ENCODE measurements at places on chromosomes 6 and 20.
A peak's percentile ranks its signal among the peaks of the same experiment; 100 is the strongest.

DNA sequence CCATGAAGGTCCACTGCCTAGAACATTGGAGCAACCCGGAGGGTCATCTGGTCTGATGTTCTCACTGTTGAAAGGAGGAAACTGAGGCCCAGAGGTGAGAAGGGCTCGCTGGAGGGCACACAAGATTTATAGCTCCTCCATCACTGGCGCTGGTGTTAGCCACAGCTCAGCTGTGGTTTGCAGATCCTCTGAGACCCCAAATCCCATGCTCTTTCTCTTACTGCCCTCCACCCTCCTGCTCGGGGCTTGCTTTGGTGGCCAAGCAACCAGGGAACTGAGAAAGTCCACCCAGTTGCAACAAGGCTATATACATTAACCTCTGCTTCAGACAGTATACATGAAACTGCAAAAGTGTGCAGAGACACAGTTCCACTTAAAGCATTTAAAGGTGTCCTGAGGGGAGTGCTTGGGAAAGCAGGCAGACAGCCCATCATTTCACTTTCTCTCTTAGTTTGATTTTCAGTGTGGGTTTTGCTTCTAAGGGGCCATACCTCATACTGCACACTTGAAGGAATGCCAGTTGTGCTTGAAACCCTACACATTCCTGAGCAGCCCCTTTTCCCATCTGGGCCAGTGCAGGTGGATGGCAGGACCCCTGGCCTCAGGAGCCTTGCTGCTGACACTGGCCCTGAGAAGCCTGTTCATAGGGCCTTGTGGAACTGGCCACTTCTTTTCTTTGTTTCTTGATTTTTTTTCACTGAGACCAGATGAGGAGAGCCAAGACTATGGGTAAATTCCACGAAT lies 347.6 kb downstream of the CDC5L start:
- no peak for DNase-seq
- H3K4me1 ChIP-seq: no peaks in the 10 kb centered on the region
- no peaks in the 10 kb centered on the region for H3K36me3 ChIP-seq
- no peak overlapping the region for H3K4me3 ChIP-seq

- no peak overlapping the region for H3K4me3 ChIP-seq
- H3K36me3 ChIP-seq: no peaks in the 10 kb centered on the region
- DNase-seq: no peak
- peaks cover 26% of the 10 kb centered on the region for H3K27me3 ChIP-seq
- no peaks in the 10 kb centered on the region for H3K4me1 ChIP-seq
Measured at GRCh38 chr20:20831794-20832193, 119.3 kb upstream of the RALGAPA2 start.

DNA sequence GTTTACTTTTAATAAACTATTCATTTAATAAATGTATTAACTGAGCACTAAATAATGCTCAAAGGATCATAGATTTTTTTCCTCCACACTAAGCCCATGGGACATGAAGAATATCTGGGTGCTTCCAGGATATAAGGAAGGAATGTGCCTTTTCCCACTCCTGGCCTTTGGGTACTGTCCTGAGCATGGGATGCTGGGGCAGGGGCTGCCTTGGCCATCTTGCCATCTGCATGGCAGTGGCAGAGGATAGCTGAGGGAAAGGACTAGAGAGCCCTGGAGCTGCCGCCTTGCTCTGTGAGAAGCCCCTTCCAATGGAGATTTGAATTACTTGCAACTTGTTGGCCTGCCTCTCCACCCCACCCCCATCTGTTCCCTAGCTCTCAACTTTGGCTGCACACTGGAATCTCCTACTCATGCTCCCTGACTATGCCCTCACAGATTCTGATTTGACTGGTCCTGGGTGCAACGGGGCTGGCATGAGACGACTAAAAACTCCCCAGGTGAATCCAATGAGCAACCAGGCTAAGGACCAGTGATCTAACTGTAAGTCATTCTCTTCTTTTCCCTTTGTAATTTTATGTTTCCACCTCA lies 15.6 kb downstream of the DDRGK1 start:
- peaks cover 8% of the 10 kb centered on the region for H3K36me3 ChIP-seq
- no peak overlapping the region for H3K4me3 ChIP-seq
- no peak overlapping the region for H3K27ac ChIP-seq
- DNase-seq: no peak
- no peaks in the 10 kb centered on the region for H3K27me3 ChIP-seq
- no peaks in the 10 kb centered on the region for H3K4me1 ChIP-seq

- peaks cover 37% of the 10 kb centered on the region for H3K36me3 ChIP-seq
- H3K27ac ChIP-seq: no peak overlapping the region
- H3K4me3 ChIP-seq: no peak overlapping the region
Measured at GRCh38 chr6:119297049-119297448, 52.5 kb downstream of the MAN1A1 start.

GRCh38 chr6:7919871-7920270 lies 9.3 kb upstream of the TXNDC5 start:
- DNase-seq: peak; percentile 32
- no peaks in the 10 kb centered on the region for H3K36me3 ChIP-seq
- no peak overlapping the region for H3K4me3 ChIP-seq
- no peaks in the 10 kb centered on the region for H3K4me1 ChIP-seq

GRCh38 chr20:24353135-24353690 lies 116.2 kb upstream of the SYNDIG1 start:
- no peak overlapping the region for H3K4me3 ChIP-seq
- H3K4me1 ChIP-seq: no peaks in the 10 kb centered on the region
- H3K27ac ChIP-seq: no peak overlapping the region
- DNase-seq: no peak
- H3K27me3 ChIP-seq: no peaks in the 10 kb centered on the region

- DNase-seq: no peak
- peaks cover 3% of the 10 kb centered on the region for H3K36me3 ChIP-seq
- H3K4me3 ChIP-seq: no peak overlapping the region
- H3K27me3 ChIP-seq: no peaks in the 10 kb centered on the region
Measured at GRCh38 chr20:20668639-20669038, 43.8 kb downstream of the RALGAPA2 start.

- no peaks in the 10 kb centered on the region for H3K27me3 ChIP-seq
- H3K27ac ChIP-seq: peak overlapping the region; percentile 55
- H3K36me3 ChIP-seq: no peaks in the 10 kb centered on the region
- H3K4me3 ChIP-seq: no peak overlapping the region
- peaks cover 13% of the 10 kb centered on the region for H3K4me1 ChIP-seq
Measured at GRCh38 chr6:119637768-119638167, 288.2 kb upstream of the MAN1A1 start.

DNA sequence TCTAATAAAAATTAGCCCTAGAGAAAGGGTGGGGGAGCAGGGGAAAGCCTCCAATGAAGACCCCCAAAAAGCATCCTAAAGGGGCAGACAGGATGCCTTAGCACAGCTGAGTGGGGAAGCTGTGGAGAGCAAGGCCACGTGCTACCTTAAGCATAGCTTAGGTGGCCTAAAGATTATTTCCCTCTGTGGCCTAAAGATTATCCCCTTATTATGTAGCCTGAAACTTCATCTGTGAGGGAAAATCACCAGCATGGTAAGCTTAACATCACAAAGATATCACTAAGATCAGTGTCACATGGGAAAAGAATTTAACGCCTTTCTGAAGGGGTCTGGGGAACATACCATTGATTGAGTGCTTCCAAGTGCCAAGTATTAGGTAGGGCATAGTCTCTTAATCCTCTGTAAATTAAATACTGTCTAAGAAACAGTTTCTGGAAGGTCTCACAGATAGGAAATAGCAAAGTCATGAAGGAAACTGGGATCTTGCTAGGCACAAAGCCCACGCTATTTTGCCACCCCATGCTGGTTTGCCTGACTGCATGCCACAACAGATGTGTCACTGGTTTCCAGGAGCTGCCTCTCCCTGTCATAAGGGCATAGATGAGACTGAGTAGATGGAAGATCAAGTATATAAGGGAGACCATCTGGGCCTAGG lies 170.0 kb downstream of the HACE1 start:
- no peak for DNase-seq
- H3K27ac ChIP-seq: no peak overlapping the region
- no peaks in the 10 kb centered on the region for H3K36me3 ChIP-seq
- H3K4me3 ChIP-seq: no peak overlapping the region

GRCh38 chr6:147674099-147674498 lies 165.6 kb downstream of the SAMD5 start:
- no peaks in the 10 kb centered on the region for H3K4me1 ChIP-seq
- H3K4me3 ChIP-seq: no peak overlapping the region
- no peak for DNase-seq
- H3K27ac ChIP-seq: no peak overlapping the region
- no peaks in the 10 kb centered on the region for H3K27me3 ChIP-seq
- H3K36me3 ChIP-seq: no peaks in the 10 kb centered on the region

DNA sequence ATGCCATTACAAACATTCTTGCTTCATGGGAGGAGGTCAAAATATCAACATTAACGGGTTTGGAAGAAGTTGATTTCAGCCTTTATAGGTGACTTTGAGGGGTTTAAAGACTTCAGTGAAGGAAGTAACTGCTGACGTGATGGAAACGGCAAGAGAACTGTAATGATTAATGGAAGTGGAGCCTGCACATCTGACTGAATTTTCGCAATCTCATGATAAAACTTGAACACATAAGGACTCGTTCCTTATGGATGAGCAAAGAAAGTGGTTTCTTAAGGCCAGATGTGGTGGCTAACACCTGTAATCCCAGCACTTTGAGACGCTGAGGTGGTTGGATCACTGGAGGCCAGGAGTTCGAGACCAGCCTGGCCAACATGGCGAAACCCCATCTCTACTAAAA lies 226.1 kb downstream of the BCAS1 start:
- no peaks in the 10 kb centered on the region for H3K27me3 ChIP-seq
- peaks cover 23% of the 10 kb centered on the region for H3K4me1 ChIP-seq
- no peak overlapping the region for H3K27ac ChIP-seq
- no peak for DNase-seq
- no peaks in the 10 kb centered on the region for H3K36me3 ChIP-seq

DNA sequence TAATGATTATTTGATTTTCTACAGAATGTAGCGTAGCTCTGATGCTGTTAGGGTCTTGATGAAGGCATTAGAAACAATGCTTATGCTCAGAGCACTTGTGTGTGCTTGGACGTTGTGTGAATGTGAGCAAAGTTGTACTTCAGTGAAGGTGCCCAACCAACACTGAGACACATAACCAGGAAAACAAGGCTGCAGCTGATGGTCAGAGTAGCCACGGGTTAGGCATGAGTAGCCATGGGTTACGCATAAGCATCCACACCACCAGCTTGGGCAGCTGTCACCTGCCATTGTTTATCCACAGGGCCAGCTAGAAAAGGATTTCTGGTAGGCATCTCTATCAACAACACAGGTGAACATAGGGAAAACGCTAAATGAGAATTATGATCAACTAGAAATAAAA lies 326.6 kb downstream of the NRN1 start:
- no peaks in the 10 kb centered on the region for H3K4me1 ChIP-seq
- H3K27ac ChIP-seq: no peak overlapping the region
- DNase-seq: no peak
- H3K36me3 ChIP-seq: no peaks in the 10 kb centered on the region
- no peaks in the 10 kb centered on the region for H3K27me3 ChIP-seq

GRCh38 chr6:82217018-82217586 lies 30.4 kb downstream of the IBTK start:
- no peaks in the 10 kb centered on the region for H3K27me3 ChIP-seq
- no peak overlapping the region for H3K27ac ChIP-seq

GRCh38 chr6:158706369-158706982 lies 56.6 kb downstream of the SYTL3 start:
- no peak overlapping the region for H3K27ac ChIP-seq
- no peak overlapping the region for H3K4me3 ChIP-seq
- no peaks in the 10 kb centered on the region for H3K27me3 ChIP-seq
- H3K36me3 ChIP-seq: no peaks in the 10 kb centered on the region

DNA sequence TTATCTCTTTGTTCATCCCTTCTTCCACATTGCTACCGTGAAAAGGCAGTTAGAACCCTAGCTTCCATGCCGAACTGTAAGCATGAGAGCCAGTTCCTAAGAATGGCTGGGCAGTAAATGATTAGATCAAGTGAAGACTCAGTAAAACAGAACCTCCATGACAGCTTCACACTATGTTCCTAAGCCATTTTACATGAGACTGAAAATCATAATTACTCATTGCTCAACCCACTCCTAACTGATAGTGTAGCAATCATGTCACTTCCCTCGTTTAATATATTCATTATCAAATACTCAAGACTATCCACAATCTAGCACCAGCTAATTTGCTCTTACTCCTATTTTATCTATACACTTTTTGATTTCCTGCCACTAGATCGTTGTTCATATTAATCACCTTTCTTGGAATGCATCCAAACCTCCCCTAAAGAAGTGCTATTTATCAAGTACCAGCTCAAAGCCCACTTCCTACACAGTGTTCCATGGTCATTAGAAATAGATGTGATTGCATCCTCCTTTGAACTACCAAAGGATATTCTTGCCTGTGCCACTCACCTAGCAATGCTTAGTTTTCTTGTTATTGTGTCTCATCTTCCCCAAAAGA lies 6.0 kb downstream of the TMEM30A start:
- H3K36me3 ChIP-seq: no peaks in the 10 kb centered on the region
- H3K27ac ChIP-seq: no peak overlapping the region
- H3K27me3 ChIP-seq: no peaks in the 10 kb centered on the region
- peak; percentile 31 for DNase-seq
- peaks cover 6% of the 10 kb centered on the region for H3K4me1 ChIP-seq

Data from common myeloid progenitor, CD34-positive (primary cell).